ENCODE measurements at places on chromosomes 3 and 15. TPM values are rescaled to one million over a fixed set of nuclear protein-coding genes. Genes with fewer than 3 reads are reported as not detected.

Gene ALG1L2
- not detected for total RNA-seq

Gene SCN11A
- 0.08 TPM for total RNA-seq

Gene FBXW12
- total RNA-seq = not detected

Gene CHRNA3
- total RNA-seq = not detected

Gene RNU5B-1
- total RNA-seq = not detected

Gene MYL3
- 1.3 TPM for total RNA-seq

Data from liver (tissue), 10 donors.